ENCODE measurements at places on chromosomes 12 and 14.

DNA sequence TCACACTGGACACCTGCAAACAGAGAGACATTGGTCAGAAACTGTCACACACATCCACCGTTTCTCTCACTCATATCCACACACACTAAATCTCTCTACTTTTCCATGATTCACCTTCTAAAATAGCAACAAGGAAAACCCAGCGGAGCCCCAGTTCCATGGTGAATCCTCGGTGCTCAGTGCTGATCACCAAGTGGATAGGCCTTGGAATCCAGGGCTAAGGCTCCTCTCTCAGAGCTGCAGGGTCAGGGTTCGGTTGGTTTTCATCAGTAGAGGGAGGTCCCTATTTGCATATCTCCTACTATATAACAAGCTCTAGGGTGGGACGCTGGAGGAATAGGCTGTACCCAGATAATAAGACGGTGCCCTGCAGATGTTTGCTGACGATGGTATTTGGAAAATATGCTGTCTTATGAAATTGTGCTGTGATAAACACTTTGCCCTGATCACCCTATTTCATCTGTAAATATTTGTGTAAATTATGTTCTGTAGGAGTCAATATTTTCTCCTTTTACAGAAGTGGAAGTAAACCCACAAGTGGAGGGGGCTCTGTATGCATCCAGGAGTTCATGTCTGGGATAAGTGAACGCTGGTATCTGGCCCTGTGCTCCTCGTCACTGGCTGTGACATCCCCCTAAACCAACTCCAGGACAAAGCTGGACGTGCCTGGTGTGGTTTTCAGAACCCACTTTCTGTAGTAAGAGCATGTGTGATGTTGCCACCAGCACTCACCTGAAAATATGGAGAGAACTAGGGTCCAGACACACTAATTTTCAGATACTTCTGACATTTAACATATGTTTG, 709.2 kb downstream of the TMEM121 start:
- DNase-seq = no peak

DNA sequence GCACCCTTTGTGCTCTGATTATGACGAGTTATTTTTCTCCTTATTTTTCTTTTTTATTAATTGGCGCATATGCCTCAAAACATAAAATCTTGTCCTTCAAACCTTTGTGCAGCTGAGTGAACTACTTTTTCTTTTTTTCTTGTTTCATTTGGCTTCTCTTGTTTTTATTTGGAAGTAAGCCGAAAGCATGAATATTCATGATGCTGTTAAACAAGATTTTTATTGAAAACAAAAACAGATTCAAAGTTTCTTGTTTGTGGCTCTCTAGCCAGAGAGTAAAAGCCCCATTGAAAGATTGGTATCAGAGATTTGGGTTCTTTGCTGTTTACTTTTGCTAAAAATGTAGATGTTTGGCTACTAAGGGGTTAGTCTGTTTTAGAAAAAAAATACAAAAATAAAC, 183.8 kb downstream of the TMEM132C start:
- no peak for DNase-seq

- DNase-seq = no peak
Observed at GRCh38 chr14:39880106-39880695, 448.0 kb upstream of the FBXO33 start.

DNA sequence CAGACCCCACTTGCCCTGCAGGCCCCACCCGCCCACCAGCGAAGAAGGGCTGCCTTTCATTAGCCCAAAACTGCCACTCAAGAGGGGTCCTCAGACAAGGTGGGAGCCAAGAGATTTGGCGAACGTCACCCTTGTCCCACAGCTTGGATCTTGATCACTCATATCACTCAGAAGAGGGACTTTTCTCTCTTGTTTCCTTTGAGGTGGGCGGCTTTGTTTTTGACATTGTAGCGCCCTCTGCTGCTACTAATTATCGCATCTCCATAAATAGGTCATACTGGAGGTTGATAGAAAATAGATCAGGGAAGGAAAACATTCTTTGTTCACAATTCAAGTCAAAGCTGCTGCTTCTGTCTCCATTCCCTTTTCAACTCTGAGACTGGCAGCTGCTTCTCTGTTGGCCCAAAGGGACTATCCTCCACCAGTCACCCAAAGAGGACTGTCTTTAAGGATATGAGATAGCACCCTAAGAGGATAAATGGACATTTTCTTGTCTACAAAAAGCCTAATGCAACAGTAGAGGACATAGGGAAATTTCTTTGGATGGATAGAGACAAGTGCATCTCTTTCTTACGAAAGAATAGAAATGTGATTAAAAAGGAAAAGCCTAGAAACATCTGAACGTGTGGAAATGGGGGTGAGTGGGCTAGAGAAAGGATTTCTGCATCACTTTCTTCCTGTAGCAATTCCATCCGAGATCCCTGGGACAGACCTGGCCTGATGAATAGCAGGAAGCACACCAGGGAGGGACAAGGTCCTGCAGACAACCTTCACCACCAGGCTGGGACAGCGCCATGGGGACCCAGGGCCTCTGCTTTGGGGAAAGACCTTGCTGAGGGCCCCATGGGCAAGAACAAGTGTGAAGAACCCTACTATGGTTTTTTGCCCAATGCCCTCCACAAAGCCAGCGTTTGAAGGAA, 115.8 kb downstream of the DAD1 start:
- DNase-seq = no peak

GRCh38 chr14:90159146-90159545, 97.2 kb upstream of the PSMC1 start:
- DNase-seq = no peak

DNA sequence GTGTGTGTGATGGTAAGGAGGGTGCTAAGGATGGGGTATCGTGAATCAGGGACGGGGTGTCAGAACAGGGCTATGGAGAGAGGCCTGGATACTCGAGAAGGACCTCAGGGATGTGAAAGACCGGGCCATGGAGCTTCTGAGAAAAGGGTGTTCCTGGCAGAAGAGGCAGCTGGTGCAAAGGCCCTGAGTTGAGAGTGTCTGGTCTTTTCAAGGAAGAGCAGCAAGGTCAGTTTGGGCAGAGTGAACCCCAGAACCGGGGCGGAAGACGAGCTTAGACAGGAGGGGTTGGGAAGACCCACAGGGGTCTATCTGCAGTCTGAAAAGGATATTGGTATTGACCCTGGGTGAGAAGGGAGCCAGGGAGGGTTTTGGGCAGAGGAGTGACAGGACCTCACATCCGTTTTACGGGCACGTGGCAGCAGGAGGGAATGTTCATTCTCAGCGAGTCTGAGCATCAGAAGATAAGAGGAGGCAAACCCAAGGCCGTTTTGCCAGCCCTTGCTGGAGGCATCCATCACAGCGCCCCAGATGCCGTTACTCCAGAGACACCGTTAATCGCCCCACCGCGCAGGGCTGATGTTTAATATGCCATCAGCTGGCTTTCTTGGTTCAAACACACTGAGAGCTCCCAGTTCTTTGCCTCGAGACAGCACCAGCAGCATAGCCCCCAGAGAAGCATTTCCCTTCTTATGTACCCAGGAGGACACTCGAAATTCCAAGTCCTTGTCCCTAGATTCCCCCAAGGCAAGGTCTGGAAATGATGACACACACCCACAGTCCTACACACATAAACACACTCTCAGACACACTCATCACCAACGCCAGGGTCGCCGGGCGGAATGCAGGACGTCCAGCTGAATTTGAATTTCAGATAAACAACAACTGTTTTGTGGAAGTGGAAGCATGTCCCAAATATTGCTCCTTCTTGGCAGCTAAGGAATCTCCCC, 41.4 kb upstream of the EML1 start:
- DNase-seq = no peak

GRCh38 chr12:6394398-6394797, 10.4 kb downstream of the LTBR start:
- DNase-seq = no peak

GRCh38 chr14:54554401-54554800, 12.5 kb upstream of the SAMD4A start:
- no peak for DNase-seq

DNA sequence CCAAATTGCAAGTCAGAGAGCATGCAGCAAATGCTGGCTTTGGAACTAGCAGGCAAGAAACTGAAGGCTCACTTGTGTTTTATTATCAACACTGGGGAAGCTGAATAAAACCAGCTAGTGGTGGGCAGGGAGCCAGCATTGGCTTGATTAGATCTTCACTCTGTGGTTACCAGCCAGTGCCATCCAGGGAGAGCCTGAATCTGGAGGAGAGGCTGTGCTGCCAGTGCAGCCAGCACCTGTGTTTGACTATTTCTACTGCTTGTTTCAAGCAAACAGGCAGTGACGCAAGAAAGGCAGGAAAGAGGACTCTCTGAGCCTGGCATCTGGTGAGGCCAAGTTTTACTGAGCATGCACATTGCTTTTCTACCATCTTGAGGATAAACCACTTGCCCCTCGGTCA, 247.0 kb downstream of the PHLDA1 start:
- no peak for DNase-seq

- no peak for DNase-seq
Observed at GRCh38 chr12:45298721-45299692, 83.1 kb downstream of the ANO6 start.

- no peak for DNase-seq
Observed at GRCh38 chr14:104725772-104726548, 1.9 kb downstream of the ADSS1 start.

GRCh38 chr14:100892496-100893227, 10.9 kb downstream of the RTL1 start:
- DNase-seq = no peak

GRCh38 chr14:39665075-39665475, 232.8 kb upstream of the FBXO33 start:
- DNase-seq = no peak

GRCh38 chr12:14775636-14775980, 27.7 kb downstream of the WBP11 start:
- no peak for DNase-seq

- DNase-seq = no peak
Observed at GRCh38 chr12:80313209-80313608, 130.8 kb upstream of the PTPRQ start.

GRCh38 chr12:92601176-92601575, 101.6 kb upstream of the PLEKHG7 start:
- no peak for DNase-seq

- DNase-seq = no peak
Observed at GRCh38 chr12:20150835-20151422, 217.4 kb upstream of the PDE3A start.

DNA sequence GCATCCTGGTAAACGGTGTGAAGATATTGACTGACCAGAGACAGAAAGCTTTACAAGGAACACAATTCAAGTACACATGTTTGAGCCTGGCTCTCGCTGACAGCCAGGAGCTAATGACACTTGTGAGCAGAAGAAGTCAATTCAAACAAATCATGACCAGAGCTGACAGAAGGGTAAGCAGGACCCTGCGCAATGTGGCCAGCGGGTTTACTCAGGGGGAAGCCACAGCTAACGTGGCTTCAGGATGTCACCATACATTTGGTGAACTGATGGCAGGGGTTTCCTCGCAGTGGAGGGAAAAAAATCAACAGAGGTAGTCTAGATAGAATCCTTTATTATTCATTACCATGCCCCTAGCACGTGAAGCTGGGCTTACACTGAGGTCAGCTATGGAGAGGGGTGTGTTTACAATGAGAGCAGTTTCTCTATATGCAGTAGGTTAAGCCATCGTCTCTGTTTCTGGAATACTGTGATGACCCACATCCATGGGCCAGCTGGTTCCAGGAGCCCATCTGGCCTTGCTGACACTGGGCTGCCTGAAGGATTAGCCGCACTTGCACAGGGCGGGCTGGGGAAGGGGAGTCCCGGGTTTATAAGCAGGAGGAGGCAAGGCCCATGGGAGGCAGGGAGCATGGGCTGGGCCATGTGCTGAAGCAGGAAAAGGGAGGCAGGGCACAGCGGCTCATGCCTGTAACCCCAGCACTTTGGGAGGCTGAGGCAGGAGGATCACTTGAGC, 198.2 kb upstream of the PRMT8 start:
- no peak for DNase-seq

DNA sequence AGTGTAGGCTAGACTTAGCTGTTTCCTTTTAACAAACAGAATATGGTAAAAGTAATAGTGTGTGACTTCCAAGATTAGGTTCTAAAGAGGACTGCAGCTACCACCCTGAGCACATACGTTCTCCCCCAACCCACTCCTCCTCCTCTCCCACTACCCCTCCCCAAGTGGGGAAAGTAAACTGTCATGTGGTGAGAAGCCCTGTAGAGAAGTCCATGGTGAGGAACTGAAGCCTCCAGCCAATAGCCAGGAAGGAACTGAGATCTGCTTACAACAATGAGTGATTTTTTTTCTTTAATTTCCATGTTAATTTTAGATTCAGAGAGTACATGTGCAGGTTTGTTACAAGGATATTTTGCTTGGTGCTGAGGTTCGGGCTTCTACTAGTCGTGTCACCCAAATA, 57.0 kb upstream of the EGLN3 start:
- DNase-seq = no peak

- DNase-seq = no peak
Observed at GRCh38 chr14:34063470-34064164, 112.7 kb upstream of the EGLN3 start.

- DNase-seq = no peak
Observed at GRCh38 chr14:39180553-39180952, 5.5 kb downstream of the PNN start.

- no peak for DNase-seq
Observed at GRCh38 chr12:47218191-47218654, 138.5 kb upstream of the AMIGO2 start.

All from esophagus squamous epithelium (tissue), 5 donors.